Kidney (tissue), 22 donors: ENCODE measurements at places on chromosomes 4 and X. TPM values are rescaled to one million over a fixed set of nuclear protein-coding genes. Genes with fewer than 3 reads are reported as not detected.

The CSN1S1 gene
- not detected for total RNA-seq

DNA sequence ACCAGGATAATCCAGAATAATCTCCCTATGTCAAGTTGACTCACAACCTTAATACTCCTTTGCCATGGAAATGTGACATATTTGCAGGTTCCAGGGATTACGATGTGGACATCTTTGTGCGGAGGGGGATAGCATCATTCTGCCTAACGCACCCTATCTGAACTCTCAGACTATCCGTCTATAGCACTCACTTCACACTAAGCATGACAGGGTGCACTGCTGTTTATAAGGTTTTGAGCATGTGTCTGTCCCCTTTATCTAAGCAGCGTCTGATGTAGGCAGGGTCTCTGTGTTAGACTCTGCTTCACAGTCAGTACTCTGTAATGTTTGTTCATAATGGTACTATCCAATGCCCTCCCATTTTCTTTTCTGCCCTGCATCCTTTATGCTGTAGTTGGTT is 43.4 kb upstream of the PRSS48 start:
- H3K27ac ChIP-seq: no peak overlapping the region
- no peaks in the 10 kb centered on the region for H3K4me1 ChIP-seq
- no peaks in the 10 kb centered on the region for H3K27me3 ChIP-seq

GRCh38 chr4:174540175-174540574 is 17.9 kb upstream of the HPGD start:
- peaks cover 9% of the 10 kb centered on the region for H3K4me1 ChIP-seq
- no peaks in the 10 kb centered on the region for H3K36me3 ChIP-seq
- no peak overlapping the region for H3K27ac ChIP-seq
- H3K27me3 ChIP-seq: no peaks in the 10 kb centered on the region
- no peak overlapping the region for H3K4me3 ChIP-seq
- no peak for DNase-seq

- no peak for DNase-seq
- H3K36me3 ChIP-seq: no peaks in the 10 kb centered on the region
- peak overlapping the region; percentile 75 for H3K27ac ChIP-seq
- H3K4me1 ChIP-seq: no peaks in the 10 kb centered on the region
- H3K4me3 ChIP-seq: no peak overlapping the region
Measured at GRCh38 chrX:1486749-1487361, 34.1 kb upstream of the ASMTL start.

DNA sequence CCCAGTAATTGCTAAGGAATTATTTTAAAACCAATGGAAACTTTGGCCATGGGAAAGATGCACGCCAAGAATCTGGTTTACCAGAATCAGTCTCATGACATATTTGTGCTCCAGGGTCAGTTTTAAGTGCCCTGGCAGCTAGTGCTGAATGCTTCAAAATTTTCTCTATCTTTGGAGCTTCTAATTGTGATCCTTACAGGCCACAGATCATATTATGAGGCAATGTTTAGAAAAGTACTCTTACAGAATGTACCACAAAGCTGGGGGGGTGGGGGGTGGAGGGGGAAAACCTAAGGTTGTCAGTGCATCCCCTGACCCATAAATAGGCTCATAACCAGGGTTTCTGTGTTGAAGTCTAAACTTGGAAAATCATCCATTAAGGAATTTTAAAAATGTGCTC is 514.5 kb downstream of the INPP4B start:
- no peak overlapping the region for H3K27ac ChIP-seq
- H3K4me3 ChIP-seq: no peak overlapping the region
- H3K4me1 ChIP-seq: peaks cover 4% of the 10 kb centered on the region
- no peaks in the 10 kb centered on the region for H3K27me3 ChIP-seq
- DNase-seq: no peak
- no peaks in the 10 kb centered on the region for H3K36me3 ChIP-seq

The TMEM144 gene
- total RNA-seq: 9.8 TPM

DNA sequence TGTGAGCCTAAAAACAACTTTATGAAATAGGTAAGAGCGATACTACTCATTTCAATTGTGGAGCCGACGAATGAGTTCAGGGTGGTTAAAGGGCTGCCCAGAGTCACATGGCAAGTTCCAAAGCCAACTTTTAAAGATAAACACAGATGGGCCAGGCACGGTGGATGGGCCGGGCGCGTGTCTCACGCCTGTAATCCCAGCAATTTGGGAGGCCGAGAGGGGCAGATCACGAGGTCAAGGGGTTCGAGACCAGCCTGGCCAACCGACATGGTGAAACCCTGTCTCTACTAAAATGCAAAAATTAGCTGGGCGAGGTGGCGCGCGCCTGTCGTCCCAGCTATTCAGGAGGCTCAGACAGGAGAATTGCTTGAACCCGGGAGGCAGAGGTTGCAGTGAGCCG is 914 bp upstream of the C4orf36 start:
- no peak overlapping the region for H3K27ac ChIP-seq
- H3K4me1 ChIP-seq: no peaks in the 10 kb centered on the region
- no peak overlapping the region for H3K4me3 ChIP-seq
- no peak for DNase-seq
- H3K36me3 ChIP-seq: no peaks in the 10 kb centered on the region

GRCh38 chrX:9183481-9183880 is 149.6 kb upstream of the FAM9B start:
- H3K27me3 ChIP-seq: no peaks in the 10 kb centered on the region
- no peak for DNase-seq
- no peak overlapping the region for H3K27ac ChIP-seq
- no peaks in the 10 kb centered on the region for H3K36me3 ChIP-seq
- no peak overlapping the region for H3K4me3 ChIP-seq

DNA sequence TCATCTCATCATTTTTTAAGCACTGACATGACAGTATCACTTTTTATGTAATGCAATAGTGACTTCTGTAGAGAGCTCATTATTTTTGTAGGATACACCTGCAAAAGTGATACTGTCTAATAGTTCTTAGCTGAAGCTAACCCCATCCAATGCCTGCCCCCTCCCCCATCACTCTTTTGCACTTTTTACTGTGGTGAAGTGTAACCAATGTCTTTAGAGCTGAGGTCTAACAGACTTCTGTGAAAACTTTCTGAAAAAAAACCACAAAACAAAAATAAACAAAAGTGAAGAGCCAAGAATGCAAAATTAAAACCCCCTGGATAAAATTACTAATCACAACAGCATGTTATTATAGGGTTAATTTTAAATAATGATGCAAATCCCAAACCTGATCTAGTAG is 301.1 kb downstream of the ANK2 start:
- no peaks in the 10 kb centered on the region for H3K36me3 ChIP-seq
- H3K4me1 ChIP-seq: no peaks in the 10 kb centered on the region
- no peaks in the 10 kb centered on the region for H3K27me3 ChIP-seq
- DNase-seq: no peak
- no peak overlapping the region for H3K4me3 ChIP-seq
- H3K27ac ChIP-seq: no peak overlapping the region

The CAPN6 gene
- total RNA-seq: 25.0 TPM

The AWAT2 gene
- total RNA-seq: not detected

- no peak for DNase-seq
- no peaks in the 10 kb centered on the region for H3K4me1 ChIP-seq
- H3K4me3 ChIP-seq: no peak overlapping the region
Measured at GRCh38 chr4:123807866-123808265, 411.3 kb downstream of the SPRY1 start.

DNA sequence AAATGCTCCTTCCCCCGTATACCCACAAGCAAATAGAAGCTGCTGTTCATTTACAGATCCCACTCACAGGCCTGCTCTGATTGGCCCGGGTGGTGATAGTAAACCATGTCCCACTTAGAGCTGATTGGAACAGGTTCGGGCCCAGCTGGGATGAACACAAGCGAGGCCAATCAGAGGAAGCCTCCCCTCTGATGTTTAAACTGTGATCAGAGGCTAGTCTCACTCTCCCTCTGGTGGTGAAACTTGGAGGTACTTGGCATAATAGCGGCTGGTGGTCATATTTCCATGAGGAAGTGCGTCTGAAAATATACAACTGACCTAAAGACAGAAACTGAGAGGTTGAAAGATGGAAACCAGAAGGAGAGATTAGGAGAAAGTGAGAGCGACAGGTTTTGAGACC is 51.5 kb upstream of the TRPC3 start:
- H3K4me1 ChIP-seq: no peaks in the 10 kb centered on the region
- no peaks in the 10 kb centered on the region for H3K36me3 ChIP-seq
- H3K27ac ChIP-seq: no peak overlapping the region
- no peak overlapping the region for H3K4me3 ChIP-seq
- no peaks in the 10 kb centered on the region for H3K27me3 ChIP-seq

The PABPC5 gene
- 1.9 TPM for total RNA-seq

DNA sequence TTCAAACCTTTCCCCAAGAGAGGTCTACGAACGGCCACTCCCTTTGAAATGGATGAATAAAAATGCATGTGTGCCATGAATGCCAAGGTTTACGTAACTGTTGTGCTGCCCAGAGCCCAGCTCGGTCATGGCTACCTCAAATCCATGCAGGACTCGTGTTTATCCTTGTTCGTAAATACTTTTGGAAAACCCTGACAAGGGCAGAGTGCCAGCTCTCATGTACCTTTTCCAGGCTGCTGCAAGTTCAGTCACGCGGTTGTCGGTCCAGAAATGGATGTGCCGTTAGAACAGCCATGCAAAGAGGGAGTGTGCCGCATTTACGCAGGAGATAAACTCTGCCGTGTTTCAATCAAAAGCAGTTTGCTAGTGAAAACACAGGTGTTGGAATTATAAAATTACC is 123.4 kb downstream of the AMELX start:
- H3K36me3 ChIP-seq: no peaks in the 10 kb centered on the region
- no peaks in the 10 kb centered on the region for H3K4me1 ChIP-seq
- H3K4me3 ChIP-seq: peak overlapping the region; percentile 18
- no peak overlapping the region for H3K27ac ChIP-seq
- no peak for DNase-seq

DNA sequence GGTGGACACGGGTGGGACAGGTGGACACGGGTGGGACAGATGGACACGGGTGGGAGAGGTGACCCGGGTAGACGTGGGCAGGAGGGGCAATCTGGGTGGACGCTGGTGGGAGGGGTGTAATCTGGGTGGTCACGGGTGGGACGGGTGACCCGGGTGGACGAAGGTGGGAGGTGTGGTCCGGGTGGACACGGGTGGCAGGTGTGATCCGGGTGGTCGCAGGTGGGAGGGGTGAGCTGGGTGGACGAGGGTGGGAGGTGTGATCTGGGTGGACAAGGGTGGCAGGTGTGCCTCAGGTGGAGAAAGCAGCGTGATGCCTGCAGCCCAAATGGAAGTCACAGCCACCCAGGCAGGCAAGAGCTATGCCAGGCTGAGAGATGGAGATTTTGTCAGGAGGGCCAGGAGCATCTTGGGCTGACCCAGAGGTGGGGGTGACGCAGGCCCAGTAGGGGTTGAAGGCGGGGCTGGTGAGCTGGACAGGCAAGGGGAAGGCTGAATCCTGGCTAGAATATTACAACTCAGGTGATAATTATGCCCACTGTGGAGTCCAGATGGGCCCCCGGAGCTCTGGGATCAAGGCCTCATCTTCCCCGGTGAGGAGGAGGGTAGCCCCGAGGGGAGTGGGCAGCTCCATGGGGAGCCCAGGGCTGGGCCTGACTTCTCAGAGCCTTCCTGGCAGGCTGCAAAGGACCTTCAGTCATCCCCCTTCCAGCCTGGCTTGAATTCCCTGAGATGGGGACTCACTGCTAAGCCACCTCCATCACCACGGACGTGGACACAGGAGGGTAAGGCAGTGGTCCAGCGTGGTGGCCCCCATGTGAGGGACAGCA is 100.0 kb downstream of the ADRA2C start:
- H3K27me3 ChIP-seq: peaks cover 2% of the 10 kb centered on the region
- H3K36me3 ChIP-seq: no peaks in the 10 kb centered on the region
- peak; percentile 63 for DNase-seq
- H3K27ac ChIP-seq: no peak overlapping the region

DNA sequence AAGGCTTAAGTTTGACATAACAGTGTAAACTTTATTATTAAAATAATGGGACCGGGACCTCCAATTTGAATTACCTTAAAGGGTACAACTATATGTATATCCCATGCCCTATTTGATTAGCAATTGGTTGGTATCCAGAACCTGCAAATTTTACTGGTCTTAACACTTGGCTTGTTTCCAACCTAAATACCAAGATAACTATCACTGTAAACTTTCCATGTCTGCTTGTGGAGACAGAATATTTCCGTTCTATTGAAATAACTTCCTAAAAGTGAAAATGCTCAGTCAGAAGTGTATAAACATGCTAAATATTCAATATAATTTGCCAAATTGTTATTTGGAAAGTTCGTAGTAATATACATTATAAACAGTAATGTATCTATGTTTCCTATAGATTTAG is 154.0 kb downstream of the TMEM47 start:
- no peaks in the 10 kb centered on the region for H3K36me3 ChIP-seq
- no peak overlapping the region for H3K27ac ChIP-seq
- H3K27me3 ChIP-seq: no peaks in the 10 kb centered on the region
- no peaks in the 10 kb centered on the region for H3K4me1 ChIP-seq

The ARX gene
- total RNA-seq: 0.31 TPM

GRCh38 chr4:3039706-3040366 is 34.5 kb downstream of the HTT-AS start:
- no peak overlapping the region for H3K4me3 ChIP-seq
- H3K36me3 ChIP-seq: no peaks in the 10 kb centered on the region
- no peak for DNase-seq
- no peaks in the 10 kb centered on the region for H3K27me3 ChIP-seq

DNA sequence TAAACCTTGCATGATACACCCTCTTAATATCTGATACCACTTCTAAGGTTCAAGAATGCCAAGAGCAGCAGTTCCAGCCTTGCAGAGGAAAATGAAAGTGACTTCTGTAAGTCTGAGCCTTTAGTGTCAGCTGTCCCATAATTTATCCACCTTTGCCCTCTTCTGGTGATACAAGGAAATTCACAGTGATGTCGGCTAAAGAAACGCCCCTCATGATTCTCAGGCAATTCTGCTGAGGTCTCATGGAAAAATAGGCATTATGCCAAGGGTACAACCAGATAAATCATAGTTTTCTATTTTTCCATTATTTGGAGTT is 172.2 kb upstream of the CXCL13 start:
- DNase-seq: peak; percentile 42
- no peak overlapping the region for H3K27ac ChIP-seq
- no peaks in the 10 kb centered on the region for H3K36me3 ChIP-seq
- H3K27me3 ChIP-seq: no peaks in the 10 kb centered on the region
- no peaks in the 10 kb centered on the region for H3K4me1 ChIP-seq

DNA sequence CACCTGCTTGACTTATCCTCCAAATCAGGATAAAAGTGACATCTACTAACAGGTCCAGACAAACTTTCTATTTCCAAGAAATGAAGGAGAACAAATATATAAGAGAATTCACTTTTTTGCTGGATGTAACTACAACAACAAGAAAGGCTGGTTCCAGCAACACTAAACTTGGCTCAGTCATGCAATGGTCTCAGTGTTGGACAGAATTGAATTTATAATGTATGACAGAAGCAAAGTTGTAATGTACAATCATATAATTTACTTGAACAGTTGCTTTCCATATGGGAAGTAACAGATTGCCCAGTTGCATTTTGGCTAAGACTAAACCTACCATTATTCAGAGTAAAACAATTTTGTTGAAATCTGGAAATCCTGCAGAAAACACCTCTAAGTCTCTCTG is 183.3 kb upstream of the INTU start:
- DNase-seq: no peak
- H3K36me3 ChIP-seq: no peaks in the 10 kb centered on the region
- H3K27ac ChIP-seq: no peak overlapping the region
- no peaks in the 10 kb centered on the region for H3K4me1 ChIP-seq
- no peaks in the 10 kb centered on the region for H3K27me3 ChIP-seq
- no peak overlapping the region for H3K4me3 ChIP-seq
